ENCODE measurements at places on chromosomes 7 and 10. TPM values are rescaled to one million over a fixed set of nuclear protein-coding genes. Genes with fewer than 3 reads are reported as not detected.
A peak's percentile ranks its signal among the peaks of the same experiment; 100 is the strongest.

DNA sequence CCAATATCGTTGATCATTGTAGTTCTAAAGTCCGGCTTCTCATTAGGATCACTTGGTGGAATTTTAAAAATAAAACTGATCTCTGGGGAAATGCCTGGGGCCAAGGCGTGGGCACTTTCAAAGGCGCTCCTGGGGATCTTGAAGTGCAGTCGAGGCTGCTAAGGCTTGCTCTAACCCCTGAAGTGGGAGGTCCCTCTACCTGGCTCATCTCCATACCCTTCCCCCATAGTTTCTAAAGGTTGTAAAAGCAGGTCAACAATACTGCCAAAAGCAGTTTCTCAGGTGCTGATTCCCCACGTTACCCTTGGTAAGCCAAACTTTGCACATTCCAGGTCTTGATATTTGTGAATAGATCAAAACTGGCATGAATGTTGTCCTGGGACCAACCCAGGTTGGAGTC is 79.0 kb upstream of the SP8 start:
- no peak for DNase-seq

GRCh38 chr10:122911889-122912484 is 1.6 kb downstream of the FAM24A start:
- DNase-seq, result peak; percentile 35

DNA sequence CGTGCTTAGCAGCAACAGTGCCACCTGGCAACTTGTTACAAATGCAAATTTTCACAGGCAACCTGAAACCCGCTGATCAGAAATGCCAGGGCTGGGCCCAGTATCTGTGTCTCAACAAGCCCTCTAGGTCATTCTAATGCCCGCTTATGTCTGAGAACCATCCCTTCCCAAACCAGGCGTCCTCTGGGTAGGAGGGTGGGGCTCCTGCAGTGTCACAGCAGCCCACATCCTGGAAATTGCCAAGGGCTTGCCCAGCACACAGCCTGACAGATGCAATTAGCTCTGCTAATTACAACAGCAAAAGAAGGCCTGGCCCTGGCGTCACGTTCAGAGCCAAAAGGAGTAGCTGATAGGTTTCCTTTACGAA is 15.9 kb downstream of the ITPRIP start:
- DNase-seq, result no peak

GRCh38 chr7:136555933-136556332 is 312.5 kb upstream of the CHRM2 start:
- DNase-seq, result peak; percentile 42

- DNase-seq, result no peak
Observed at GRCh38 chr7:80411621-80412020, 100.2 kb downstream of the GNAT3 start.

GRCh38 chr10:70811881-70812280 is 3.9 kb upstream of the SGPL1 start:
- no peak for DNase-seq

The PTF1A gene
- total RNA-seq, result not detected

The MSMB gene
- total RNA-seq, result not detected

The SKIDA1 gene
- 1.9 TPM for total RNA-seq

The MORN4 gene
- 5.9 TPM for total RNA-seq

Measured in M059J (cell line).